KG1 (cell line): ENCODE measurements at places on chromosomes 1 and 21.

- DNase-seq = peak; percentile 9
Measured at GRCh38 chr1:215526147-215526845, 40.8 kb upstream of the KCTD3 start.

DNA sequence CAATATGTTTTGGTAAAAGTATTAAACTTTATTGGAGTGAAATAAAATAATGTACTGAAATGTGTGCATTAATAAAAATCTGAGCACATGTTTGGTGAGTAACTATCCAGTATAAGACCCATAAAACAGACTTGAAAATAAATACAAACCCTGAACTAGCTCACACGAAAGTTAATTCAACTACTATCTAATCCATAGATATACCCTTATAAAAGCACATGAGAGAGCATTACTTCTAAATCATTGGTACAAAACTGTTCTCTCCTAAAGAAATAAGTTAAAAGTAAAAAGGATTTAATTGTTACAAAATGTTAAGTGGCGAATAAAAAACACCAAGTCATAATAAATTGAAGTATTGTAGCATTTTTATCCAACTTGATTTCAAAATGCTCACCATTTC lies 295.6 kb downstream of the PTPRC start:
- no peak for DNase-seq

GRCh38 chr1:176604461-176604860 lies 141.5 kb downstream of the PAPPA2 start:
- no peak for DNase-seq

GRCh38 chr1:244863491-244864252 lies 671 bp downstream of the HNRNPU start:
- no peak for DNase-seq

DNA sequence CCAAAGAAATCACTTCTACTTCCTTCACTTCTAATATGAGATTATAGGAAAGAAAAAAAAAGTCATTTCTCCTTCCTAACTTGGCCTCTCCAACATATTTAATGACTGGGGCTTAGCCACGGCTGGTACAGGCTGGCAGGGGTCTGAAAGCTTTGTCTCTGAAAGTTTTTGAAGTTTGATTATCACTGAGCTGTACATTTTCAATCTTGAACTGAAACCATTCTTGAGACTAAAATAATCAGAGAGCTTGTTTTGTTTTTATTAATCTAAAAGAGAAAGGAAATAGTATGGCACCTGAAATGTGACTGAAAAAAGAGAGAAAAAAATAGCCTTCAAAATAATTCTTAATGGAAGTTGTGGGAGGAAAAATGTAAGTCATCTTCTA lies 3.8 kb upstream of the KRTAP19-8 start:
- DNase-seq = no peak

DNA sequence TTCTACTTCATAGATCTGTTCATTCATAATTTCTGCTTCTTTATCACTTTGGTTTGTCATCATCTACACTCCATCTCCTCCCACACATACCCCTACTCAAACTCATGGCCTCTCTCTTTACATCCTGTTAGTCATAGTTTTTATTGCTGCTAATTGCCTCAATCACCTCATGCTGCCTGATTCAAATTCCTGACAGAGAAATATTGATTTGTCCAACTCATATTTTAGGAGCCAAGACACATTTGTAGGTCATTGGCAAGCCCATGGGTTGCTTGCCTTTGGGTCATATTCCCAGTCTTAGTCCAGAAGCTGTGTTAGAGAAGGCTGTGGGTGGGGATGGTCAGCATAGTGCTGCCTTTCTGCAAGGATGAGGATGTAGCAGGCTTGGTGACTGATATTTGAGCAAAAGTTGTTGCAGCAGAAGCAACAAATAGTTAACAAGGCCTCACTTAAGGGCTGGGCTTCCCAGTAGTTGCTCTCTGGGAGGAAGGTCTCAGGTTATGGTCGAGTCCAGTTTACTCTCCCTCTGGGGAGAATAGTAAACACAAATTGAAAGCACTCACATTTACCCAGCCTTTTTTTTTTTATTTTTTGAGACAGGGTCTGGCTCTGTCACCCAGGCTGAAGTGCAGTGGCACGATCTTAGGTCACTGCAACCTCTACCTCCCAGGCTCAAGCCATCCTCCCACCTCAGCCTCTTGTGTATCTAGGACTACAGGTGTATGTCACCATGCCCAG lies 22.4 kb upstream of the EPS15 start:
- no peak for DNase-seq

GRCh38 chr1:43232074-43232473 lies 37.7 kb upstream of the TMEM125 start:
- no peak for DNase-seq

GRCh38 chr1:61392409-61393242 lies 310.3 kb downstream of the NFIA start:
- DNase-seq = no peak

- peak; percentile 10 for DNase-seq
Measured at GRCh38 chr21:24514081-24514733, 1093.1 kb downstream of the MRPL39 start.

- DNase-seq = no peak
Measured at GRCh38 chr1:27126391-27126790, 28.5 kb downstream of the SLC9A1 start.

DNA sequence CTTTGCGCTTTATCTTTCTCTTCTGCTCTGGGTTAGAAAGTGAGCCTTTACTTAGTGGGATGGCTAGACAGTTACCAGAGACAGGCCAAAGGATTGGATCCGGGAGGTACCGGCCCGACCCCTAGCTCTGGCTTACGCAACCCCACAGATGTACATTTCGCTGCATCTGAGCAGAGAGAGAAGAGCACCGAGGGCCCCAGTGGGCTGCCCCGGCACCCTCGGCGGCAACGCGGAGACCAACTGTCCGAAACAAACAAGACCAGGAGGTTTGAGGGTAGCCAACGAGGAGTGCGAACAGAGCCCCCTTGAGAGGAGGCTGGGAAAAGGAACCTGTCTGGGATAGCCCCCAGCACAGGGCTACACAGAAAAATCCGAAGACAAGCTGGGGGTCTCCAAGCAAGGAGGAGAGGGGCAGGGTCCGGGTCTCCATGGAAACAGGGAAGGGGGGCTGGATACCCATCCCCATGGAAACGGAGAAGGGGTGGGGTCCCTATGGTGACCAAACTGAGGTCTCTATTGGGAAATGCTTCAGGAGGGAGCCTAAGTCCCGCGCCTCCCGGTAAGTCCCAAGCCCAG lies 373 bp downstream of the MTF1 start:
- no peak for DNase-seq

DNA sequence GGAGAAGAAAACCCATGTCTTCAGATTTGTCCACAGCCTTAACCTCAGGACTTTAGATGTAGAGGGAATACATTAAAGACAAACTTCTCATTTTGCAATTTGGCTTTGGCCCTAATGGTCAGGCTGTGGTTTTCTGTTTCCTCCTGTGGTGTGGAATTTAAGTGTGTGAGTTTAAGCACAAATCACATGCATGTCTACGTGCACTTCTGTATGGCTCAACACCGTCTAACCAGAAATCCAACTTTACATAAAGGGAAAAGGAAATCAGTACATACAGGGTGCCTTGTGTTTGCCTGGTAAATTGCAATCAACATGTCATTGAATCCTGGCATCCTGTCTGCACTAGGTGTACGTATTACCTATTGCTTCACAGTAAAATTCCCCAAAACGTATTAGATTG lies 1.2 kb upstream of the ZNF124 start:
- DNase-seq = peak; percentile 44

- DNase-seq = no peak
Measured at GRCh38 chr1:87897481-87897880, 568.8 kb downstream of the LMO4 start.

GRCh38 chr1:45004281-45004920 lies 6.7 kb downstream of the HECTD3 start:
- DNase-seq = no peak

GRCh38 chr1:234639961-234640360 lies 30.0 kb upstream of the IRF2BP2 start:
- no peak for DNase-seq

- DNase-seq = no peak
Measured at GRCh38 chr1:168827557-168827956, 98.6 kb upstream of the DPT start.

GRCh38 chr1:217526636-217527035 lies 104.3 kb downstream of the GPATCH2 start:
- no peak for DNase-seq

GRCh38 chr1:118960567-118961136 lies 27.5 kb downstream of the TBX15 start:
- no peak for DNase-seq

GRCh38 chr1:106722466-106722865 lies 334.0 kb upstream of the PRMT6 start:
- DNase-seq = no peak

DNA sequence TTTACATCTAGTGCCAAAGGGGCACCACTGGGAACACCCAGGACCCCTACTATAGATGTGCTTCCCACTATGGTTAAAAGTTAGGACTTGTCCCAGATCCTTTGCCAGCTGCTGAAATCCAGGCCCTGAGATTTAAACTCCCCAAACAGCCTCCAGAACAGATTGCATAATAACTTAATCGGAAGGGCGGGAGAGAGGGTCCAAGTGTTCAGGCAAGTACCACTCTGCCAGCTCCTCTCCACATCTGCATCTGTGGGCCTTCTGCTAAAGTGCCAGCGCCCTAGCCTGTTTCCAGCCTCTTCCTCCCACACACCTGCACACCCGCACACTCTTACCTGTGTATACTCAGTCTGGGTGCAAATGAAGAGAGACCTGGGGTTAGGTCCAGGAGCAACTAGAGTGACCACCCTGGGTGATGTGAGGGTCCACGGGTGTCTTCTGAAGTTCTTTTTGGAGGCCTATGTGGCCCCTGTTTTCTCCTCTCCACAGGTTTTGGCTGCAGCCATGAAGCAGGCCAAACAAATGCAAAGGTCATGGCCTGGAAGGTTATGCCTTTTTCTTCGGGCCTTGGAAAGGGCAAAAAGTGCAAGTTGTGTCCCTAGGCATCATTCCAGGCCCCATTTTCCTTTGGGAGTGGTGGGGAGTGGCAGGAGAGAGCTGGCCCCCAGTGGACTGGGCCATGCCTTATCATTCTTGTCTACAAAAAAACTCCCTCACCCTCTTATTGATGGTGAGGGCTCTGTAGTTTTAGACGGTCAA lies 29.3 kb downstream of the KIRREL1 start:
- no peak for DNase-seq

DNA sequence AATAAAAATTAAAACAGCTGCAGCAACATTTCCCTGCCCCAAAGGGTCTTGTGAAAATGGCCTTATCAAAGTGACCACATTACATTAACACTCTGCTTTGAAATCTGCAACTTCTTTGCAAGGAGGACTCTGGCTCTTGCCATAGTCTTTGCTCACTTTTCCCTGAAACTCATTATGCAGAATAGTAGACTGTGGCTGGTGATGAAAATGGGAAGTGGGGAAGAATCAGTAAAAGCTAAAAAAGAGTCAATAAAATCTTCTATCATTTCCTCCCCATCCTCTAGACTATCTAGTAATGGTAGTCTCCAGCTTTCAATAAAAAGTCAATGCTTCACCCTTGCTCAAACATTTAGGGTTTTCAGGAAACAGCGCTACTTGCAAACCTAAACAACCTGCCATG lies 18.6 kb upstream of the NUP133 start:
- DNase-seq = no peak

DNA sequence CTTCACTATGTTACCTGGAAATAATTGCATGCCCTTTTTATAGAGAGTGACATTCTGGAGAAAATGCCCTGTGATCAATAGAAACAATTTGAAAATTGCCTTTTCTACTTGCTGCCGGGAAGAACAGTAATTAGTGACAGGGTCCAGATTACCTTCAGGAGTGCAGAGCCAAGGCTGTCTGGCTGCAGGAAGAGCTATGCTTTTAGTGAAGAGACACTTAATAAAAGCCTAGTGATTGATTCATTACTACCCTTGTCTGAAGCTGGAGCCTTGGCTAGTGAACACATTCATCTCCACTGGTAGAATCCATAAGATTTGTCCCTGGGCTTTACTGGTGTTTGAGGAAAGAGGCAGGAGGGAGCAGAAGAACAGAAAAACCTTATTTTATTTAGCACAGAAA lies 12.9 kb upstream of the DNASE2B start:
- DNase-seq = no peak

DNA sequence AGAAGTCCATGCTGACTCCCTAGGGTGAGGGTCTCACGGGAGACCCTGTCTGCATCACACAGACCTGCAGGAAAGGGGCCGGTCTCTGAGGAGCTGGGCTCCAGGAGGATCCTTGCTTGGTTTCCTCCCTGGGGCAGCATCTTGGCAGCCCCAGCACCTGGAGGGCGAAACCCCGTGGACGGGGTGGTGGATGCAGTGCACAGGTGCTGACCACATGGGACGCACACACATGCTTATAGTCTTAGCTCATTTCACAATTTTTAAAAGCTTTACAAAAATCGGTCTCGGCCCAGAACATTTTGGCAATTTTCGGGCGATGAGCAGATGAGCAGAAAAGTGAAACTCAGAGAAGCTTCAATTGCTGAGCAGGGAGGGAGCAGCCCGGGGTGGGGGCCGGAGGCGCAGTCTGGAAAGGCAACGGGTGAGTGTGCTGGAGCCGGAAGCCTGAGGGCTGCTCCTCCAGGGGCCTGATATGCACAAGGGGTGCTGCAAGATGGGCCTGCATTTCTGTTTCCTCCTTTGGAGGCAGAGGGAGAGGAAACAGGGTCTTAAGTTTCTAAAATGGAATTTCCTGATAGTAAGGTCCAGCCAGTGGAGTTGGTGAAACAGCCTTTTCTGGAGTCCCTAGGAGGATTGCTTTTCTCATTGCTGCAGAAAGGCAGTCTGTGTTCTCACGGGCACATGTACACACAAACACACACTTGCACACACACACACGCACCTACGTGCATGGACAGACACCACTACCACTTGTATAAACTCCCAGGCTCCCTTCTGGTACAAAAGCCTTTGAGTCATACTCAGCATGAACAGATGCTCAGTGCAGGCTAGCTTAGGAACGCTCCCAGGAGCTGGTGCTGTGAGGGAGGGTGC lies 60.6 kb downstream of the SCCPDH start:
- no peak for DNase-seq

DNA sequence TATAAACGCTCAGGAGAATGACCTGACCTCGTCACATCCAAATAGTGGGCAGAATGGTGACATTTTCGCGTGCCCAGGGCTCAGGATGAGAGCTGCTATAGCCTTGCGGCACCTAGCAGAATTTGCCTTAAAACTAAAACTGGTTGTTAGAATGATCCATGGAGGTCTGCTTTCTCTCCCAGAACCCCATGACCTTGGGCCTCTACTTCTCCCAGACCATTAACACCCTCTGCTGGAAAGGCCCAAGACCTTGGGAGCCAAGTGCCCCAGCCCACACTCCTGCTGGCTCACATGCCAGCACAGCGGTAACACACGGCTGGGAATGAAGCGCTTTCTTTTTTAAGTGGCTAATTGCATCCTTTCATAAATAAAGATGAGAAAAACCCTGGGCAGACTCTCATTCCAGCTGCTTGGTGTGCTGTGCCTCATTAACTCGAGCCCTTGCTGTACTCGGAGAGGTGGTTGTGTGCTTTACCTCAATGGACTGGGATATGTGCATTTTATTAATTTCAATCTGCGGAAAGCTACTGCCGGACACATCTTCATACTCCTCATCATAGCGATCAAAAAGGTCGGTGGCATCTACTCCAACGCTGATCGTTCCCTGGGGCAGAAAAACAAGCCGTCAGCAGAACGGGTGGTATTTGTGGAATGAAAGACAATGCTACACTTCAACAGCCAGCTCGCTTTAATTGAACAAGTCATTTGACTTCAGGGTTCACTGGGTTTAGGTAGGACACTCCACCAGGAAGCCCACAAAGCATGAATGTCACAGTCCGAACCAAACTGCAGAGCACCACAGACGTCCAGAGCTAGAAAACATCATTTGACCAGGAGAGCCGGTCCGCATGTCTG lies 29.0 kb downstream of the THAP3 start:
- DNase-seq = no peak
